Astrocyte of the hippocampus (primary cell): ENCODE measurements at places on chromosomes 1 and 21.

GRCh38 chr1:1298861-1299685 lies 8.7 kb downstream of the ACAP3 start:
- peak; percentile 56 for DNase-seq

DNA sequence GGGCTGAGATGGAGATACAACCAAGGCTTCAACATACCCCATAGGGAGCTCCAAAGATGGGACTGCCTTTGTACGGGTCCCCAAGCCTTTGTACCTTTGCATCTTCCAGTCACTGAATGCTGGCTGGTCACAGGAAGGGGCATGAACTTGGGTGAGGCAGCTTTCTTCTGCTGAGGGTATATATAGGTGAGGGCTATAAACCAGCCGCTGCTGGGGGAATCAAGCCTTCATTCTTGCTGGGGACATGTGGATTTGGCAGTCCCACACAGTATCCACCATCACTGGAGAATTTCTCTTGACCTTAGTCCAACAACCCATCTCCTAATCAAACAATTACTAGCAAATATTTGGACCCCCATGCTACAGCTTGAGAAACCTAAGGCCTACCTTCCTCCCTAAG lies 61.7 kb downstream of the CCDC185 start:
- DNase-seq, result no peak

DNA sequence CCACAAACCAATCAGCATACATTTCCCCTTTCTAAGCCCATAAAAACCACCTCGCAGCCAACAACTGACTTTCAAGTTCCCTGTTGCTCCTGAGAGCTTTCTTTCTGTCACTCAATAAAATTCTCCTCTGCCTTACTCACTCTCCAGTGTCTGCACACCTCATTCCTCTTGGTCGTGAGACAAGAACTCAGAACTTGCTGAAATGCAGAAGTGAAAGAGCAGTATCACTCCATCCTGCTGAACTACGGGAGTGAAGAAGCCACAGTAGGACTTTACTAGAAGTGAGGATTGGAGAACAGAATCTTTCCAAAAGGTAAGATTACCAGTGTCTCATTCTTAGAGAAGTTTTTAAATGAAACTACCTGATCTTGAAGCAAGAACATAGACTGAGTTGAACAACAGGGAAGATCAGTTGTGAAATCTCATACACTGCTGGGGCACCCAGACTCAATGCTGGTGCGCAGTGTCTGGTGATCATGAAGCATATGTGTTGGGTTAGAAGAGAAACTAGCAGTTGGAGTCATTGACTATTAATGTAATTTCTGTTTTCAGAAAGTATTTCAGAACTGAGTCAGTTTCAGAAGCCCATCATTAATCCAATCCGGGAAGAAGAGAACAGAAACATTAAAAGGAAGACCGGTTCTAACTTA lies 726.9 kb upstream of the TMPRSS15 start:
- no peak for DNase-seq

DNA sequence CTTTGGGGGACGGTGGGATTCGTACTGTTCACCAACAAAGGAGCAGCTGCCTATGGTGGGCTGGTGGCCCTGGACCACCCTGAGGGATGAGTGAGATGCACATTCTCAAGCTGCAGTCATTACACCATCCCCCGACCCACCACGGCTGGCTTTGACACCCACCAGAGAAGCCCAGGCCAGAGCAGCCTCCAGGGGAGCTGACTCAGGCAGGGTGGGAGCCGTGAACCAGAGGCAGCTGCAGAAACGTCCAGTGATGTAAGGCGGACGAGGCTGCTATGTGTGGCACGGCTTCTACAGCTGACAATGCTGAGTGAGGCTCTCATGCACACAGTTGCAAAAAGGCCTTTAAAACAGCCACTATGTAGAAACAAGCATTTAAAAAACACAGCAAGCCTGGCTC lies 40.1 kb downstream of the CHAF1B start:
- peak; percentile 39 for DNase-seq

DNA sequence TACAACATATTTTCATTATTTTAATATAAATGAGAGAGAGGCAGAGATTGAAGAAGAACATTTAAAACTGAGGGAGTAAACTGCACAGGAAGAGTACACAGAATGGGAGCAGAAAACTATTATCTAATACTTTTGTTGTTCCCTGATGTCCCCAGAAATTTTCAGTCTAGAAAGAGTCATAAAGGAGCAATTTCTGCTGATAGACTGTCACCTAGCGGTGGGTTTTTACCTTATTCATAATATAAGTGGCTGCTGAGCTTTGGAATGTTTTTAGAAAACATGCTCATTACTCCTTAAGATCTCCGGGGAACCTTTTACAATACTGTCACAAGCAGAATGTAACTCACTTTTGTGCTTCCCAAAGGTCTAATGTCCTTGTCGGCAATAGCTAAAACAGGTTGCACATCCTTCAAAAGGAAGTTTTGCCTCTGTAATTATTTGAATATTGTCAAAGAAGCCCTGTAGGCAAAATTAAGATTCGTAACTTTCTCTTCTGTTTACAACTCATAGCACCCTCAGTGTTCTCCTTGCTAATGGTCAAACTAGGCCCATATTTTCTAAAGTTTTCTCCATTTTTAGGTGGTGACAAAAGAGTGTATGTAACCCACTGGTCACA lies 4.9 kb upstream of the NPL start:
- DNase-seq, result peak; percentile 64
